ENCODE measurements at places on chromosomes 13 and 19.

DNA sequence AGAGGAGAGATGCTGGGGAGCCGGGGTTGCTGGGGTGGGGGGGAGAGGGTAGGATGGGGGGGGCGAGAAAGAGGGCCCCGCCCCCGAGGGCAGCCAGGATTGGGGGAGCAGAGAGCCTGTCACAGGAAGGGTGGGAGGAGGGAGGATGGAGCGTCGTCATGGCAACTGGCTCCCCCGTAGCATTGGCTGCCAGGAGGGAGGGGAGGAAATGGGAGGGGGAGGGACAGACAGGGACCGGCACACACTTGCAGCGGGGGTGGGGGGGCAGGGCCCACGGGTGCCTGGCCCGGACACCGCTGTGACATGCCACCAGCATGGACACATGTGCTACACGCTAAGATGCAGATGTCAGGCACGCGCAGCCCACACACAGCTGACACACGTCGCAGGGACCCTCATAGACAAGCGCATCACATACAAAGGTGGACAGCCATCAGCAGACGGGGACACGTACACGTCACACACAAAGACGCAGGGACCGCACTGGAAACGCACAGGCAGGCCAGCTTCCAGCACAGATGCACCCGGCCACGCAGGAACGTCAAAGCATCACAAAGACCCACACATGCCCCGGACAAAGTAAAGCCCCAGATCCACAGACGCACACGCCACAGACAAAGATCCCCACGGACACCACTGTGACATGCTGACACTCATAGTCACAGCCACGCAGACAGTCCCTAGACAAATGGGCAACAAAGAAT is at the start of gene LMTK3:
TSS of gene LMTK3 (minus strand) at position 36 of the 704 bp plus-strand sequence. CDS start 259 bp downstream, outside the sequence.
- DNase-seq, result peak; percentile 44

DNA sequence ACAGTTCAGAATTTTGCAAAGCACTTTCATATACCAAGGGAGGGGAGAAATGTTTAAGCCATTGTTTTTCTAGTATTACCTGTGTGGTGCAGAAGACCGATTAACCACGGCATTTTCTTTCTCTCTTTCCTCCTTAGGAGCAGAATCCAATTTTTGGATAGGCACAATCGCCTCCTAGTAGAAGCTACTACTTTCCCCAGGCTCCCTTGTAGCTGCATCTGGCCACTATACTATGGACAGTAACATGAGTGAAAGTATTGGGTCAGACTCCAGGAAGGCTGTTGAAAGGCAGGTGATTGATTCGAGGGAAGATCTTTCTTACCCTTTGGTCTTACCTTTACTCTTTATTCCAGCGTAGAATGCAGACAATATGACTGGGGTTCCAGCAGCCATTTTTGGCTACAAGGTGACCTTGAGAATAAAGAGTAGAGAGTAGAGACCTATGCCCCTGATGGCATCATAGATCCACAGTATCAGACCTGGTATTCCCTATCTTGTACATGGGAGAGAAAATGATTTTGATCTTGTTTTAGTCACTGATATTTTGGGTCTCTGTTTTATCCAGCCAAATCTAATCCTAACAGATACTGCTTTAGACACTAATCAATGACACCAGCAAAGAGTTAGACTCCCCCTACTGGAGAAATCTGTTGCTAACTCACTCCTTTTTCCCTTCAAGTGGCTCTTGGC is 77.0 kb downstream of the LRRC63 start:
- no peak for DNase-seq

DNA sequence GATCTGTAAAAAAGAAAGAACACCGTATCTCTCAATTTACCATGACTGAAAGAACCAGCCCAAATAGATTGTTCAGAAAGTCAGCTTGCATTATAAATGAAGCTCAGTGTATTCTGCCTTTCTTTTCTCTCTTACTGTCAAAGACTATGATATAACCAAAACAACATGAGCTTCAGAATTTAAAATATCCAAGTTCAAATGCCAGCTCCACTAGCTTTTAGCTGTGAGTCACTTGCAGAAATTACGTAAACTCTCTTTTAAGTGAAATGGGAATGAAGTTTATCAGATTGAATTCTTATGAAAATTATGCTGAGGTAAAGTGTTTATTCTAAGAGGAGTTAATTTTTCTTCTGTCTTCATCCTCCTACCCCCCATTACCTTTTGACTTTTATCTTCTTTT is 20.0 kb upstream of the POSTN start:
- no peak for DNase-seq

DNA sequence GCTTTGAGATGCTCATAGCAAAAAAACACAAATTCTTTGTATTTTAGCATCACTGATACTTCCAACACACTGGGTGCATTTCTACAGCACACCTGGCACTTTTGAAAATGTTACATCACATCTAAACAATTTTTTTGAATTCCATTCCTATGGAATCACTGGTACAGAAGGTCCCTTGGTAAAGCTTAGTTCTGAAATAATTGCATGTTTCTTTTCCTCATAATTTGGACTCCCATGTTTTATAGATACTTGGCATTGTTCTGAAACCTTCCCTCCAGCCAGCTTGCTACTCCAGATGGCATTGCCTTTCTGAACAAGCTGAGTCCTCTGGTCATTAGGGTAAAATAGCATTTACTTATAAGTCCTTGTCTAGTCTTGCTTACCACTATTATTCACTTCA is 481.3 kb upstream of the GPC6 start:
- no peak for DNase-seq

- no peak for DNase-seq
These were observed 373.1 kb downstream of the DIAPH3 start for GRCh38 chr13:59790626-59791025.

- no peak for DNase-seq
These were observed 20.1 kb downstream of the PCCA start for GRCh38 chr13:100108913-100109507.

DNA sequence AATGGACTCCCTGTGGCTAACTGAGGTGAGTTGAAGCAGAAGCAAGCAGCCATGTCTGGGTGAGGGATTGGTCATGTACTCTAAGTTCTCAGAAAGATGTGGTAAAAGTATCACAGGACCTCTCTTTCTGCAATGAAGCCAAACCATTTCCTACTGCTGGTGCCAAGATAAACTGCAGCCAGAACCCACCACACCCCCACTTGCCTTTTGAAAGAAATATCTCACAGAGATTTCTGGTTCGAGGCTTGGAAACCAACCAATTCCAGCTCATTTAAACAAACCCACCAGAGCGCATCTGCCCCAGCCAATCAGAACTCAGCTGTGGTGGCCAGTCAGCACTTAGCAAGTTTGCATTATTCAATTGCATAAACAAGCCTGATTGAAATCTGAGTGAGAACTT is 204.5 kb upstream of the ATXN8OS start:
- no peak for DNase-seq

GRCh38 chr13:21033212-21033840 is 28.1 kb downstream of the LATS2 start:
- DNase-seq, result no peak

DNA sequence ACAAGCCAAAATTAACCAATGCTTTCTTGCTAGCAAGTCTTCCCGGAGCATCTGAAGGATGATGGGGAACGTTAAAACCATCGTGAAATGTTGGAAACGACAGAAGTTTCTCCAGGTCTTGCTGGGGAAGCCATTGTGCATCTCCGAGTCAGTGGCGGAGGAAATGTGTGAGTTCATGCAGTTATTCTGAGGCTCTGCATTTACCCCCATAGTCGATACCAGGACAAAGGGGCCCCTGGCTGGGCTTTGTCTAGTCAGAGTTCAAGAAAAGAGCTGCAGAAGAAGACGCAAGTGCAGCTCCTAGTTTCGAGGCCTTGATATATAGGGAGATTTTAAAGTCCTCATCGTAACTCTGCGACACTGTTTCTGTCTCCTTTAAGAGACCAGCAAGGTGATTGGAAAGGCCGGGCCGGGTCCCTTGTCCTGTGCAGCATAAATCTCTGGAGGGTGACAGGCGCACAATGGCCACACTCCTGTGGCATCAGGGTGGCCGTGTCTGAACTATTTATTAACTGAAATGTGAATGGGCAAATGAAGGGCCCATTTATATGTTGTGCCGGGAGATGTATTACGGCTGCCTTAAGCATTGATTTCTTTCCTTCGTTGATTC is 172.0 kb downstream of the TEX29 start:
- no peak for DNase-seq

DNA sequence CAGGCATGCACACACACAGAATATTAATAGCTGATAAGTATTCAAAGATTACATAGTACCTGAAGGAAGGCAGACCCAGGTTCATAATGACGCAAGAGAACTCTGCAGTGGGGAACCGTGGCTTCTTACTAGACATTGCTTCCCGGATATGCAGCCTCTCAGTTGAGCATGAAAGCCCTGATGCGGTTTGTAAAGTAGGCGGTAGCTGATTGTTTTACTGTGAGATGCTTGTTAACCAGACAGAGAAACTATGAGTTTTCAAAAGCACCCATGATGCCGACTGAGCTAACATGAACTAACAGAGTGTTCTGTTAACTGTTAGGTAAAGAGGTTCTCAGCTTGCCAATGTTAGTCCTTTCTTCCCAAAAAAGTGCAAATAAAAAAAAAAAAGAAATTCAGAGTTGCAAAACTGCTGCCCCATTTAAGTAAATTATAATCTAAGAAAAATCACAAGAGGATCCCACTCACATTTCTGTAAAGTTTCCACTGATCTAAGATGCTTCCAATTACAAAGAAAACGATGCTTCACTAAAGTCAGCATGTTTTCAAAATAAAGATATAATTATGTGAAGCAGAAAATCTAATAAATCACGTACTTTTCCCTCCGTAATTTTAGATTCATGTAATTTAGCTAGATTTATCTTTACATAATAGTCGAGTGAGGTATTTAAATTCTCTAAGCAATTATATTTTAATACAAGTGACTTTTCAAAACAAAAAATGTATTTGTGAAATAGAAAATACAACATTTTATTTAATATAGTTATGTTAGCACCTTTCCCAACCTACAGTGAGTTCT is 2.2 kb downstream of the FLT1 start:
- DNase-seq, result no peak

DNA sequence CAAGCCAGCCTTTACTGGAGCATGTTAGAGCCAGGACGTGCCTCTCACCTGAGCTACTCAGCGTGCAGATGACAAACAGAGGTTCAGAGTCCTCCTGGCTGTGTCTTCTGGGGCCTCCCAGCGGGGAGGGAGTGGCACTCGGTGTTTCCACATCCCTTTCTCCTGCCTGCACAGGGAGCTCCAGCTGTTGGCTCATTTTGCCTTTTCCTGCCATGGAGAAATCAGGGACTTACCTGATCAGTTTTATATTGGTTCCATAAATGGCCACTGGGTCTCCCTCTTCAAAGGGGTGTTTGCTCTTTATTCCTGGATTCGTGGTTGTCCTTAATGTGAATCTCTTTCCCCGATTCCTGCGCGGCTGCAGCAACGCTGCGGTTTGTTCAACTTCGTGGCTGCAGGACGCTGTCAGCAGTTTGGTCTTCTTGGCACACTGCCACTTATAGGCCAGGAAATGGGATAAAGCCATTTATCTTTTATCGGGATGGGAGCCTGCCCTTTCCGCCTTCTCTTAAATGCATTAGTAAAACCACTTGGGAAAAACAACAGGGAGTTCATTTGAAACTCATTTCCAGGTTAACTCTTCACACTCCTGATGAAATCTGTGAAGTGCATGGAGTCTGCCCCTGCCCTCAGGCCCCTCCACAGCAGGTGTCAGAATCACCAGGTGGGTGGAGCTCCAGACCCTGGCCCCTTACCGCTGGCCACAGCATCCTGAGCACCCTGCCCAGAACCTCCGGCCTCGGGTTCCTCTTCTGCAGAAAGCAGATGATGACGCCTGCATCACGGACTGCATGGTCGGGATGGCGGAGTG is 39.8 kb upstream of the MCF2L start:
- DNase-seq, result no peak

DNA sequence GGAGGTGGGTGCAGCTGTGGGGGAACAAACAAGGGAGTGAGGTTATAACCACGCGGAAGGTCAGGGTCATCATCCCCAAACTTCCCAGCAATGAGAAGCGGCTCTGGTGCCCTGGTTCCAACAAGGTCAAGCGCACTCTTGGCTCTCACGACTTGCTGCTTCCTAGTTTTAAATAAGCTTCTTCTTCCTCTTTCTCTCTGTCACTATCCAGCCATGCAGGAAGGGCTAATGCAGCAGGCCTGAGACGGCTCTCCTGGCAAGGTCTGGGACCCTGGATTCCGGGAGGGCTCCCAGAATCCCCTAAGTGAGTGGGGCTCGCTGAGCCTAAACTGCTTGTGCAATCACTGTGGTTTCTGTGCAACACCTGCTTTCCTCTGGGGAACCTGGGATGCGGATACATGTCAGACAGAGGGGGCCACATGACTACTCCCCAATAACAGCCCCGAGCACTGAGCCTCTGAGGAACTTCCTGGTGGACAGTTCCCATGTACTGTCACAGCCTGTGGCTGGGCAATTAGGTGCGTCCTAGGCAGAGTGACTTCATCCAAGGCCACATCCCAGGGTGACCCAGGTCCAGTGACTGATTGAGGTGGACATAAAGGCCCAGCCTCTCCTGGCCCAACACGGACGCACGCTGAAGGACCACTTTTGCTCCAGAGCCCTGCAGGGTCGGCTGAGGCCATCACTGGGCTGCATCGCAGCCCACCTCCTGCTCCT is 24.2 kb downstream of the VRK3 start:
- no peak for DNase-seq

DNA sequence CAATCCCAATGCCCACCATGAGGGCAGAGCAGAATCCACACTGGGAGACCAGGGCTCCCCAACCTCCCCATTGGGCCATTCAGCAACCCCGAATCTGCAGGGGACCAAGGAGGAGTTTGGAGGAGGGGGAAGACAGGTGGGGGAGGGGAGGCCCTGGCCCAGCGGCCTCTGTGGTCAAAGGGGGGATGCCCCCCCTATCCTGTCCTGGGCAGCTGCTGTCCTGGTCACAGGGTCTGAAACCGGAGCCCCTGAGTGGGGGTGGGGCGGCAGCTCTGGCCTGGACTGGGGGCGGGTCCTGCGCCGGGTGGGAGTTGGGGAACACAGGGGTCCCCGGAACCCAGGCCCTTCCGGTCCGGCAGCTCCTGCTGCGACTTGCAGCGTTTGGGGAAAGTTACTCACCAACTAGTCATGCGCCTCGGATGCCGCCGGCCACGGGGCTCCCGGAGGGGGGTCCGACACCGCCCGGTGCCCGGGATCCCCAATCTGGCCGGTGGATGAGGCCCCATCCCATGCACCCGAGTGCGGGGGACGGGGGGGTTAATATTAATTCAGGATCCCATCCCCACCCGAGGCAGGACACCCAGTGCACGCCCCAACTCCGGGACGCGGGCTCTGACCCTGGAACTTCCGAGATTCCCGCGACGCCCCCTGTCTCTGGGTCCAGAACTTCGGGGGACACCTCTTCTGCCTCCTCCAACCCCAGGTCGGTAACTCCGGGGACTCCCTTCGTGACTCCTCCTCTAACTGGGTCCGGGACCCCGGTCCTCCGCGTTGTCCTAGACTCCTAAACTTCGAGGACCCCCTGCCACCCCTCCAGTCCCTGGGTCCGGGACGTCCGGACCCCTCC is 872 bp downstream of the HOMER3 start:
- DNase-seq, result no peak

- DNase-seq, result no peak
These were observed 204.2 kb upstream of the ARGLU1 start for GRCh38 chr13:106772006-106772601.

GRCh38 chr13:23159205-23159759 is 21.5 kb upstream of the SGCG start:
- peak; percentile 22 for DNase-seq
